Activated CD4-positive, alpha-beta memory T cell treated with anti-CD3 and anti-CD28 coated beads, Interleukin-2, amount 10 ng/mL, durations not matched to agents 7 days and 5 days (primary cell): ENCODE measurements at places on chromosomes 16 and 17.

DNA sequence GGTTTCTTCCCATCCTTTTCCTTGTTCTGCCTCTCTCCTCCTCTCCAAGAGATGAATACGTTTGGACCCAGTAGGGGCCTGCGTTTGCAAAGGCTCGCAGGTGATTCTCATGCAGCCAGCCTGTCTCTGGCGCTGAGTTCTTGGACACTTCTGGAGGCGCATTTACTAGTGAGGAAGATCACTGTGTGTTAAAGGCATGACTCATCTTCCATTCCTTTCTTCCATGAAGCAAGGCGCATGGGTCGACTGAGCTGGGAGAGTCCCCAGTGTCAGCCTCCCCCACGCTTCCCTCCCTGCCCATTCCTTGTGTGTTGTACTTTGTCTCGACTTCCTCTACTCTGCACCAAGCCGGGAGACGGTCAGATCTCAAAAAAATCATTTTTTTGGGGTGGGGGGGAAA is 159.9 kb upstream of the EEF2KMT start:
- DNase-seq: no peak

GRCh38 chr16:78843978-78844377 is 744.5 kb downstream of the WWOX start:
- no peak for DNase-seq

DNA sequence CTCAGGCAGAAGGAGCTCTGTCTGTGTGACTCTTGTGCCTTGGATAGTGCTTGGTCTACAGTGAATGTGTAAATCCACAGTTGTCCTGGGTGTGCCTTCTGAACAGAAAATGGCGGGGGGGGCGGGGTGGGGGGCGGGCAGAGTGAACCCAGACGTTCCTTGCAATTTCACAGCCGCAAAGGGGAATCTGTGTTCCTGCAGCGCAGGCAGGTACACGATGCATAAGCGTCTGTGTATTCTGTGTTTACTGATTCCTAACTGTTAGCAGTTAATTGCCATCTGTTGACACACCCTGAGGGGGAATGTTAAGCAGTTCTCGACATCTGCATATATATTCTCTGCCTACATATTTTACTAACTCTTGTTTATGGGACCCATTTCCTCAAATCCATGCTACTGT is 123.5 kb upstream of the ZFHX3 start:
- no peak for DNase-seq

DNA sequence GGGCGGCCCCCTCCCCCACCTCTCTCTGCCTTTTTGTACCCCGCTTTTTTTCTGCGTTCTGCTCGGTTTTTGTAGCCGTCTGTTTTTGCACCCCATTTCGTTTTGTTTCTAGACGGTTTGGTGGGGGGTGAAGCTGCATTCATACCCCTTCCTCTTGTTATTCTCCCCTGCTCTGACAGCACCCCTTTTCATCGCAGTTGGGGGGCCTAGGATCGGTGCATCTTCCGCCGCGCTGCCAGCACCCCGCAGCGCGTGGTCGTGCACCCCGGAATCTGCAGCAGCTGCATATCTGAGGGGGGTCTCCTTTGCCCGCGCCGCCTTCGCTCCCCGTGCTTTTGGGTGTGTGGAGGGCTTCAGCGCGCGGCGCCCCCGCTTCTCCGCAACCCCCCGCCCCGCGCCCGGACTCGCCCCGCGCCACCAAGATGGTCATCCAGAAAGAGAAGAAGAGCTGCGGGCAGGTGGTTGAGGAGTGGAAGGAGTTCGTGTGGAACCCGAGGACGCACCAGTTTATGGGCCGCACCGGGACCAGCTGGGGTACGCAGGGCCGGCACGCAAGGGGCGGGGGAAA is 455 bp downstream of the ATP1B2 start:
- no peak for DNase-seq

DNA sequence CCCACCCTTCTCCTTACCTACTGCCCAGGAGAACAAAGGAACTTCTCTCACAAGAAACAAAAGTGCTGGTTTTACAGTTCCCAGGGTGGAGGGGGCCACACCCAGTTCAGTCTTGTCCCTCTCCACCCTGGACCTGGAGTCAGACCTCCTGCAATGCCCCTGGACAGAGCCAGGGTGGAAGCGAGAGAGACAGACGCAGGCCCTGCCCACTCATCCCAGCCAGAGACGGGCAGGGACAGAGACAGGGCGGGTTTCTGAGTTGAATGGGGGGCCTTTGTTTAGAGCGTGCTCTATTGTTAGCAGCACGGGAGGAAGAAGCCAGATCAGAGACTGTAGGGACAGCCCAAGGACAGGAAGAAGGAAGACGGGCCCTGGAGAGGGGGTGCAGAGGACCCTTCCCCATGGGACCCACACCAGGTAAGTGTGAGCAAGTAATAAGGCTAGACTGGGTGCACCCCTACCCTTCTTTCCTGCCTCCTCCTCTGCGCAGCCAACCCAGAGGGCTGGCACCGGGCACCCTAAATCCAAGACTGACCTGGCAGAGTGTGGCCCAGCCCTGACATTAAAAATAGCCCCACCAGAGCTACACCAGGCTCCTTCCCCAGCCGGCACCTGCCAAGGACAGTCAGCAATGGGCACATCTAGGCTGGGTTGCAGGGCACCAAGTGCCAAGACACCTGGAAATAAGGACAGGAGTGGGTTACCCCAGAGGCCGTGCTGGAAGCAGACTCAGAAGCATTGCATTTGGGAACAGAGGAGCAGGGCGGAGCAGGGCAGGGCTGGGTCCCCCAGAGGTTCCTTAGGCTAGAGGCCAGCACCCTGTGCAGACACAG is 10.9 kb downstream of the JUP start:
- no peak for DNase-seq

GRCh38 chr16:79808731-79809130 is 208.2 kb upstream of the MAF start:
- no peak for DNase-seq
